ENCODE measurements at places on chromosomes 1 and 21.

DNA sequence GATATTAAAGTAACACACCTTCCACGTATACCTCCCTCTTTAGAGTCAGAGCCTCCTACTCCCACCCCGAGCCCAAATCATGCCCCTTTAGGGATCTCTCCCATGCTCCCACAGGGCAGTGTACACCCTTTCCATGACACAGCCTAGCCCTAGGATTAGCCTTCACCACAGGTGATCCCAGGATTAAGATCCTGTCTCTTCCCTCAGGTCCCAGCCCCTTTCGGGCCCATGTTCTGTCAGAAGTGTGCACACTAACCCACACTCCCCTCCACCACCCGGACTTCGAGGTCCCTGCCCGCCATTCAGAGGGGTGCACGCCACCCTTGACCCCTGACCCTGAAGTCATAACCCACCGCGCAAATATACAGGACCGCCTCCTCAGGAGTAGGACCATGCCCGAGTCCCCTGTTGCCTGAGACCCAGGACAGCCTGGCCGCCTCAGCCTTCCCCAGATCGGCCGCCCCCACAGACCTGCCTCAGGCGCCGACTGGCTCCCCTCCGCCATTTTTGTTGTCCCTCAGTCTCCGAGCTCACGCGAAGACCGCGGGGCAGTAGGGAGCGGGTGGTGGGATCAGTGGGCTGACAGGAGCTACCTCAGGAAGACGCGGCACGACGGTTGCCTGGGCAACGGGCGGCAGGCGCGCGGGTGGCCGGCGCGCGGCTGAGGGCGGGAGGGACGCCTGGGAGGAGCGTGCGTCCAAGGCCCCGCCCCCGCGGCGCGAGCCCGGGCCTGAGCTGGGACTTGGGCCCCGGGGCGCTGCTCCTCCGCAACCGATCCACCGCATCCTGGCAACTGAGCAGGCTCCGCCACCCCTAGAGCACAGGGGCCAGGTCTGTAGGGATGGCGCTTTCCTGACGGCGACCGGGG lies at the start of gene AGBL4:
Gene AGBL4 (minus strand): TSS at position 663 of the 868 bp plus-strand sequence.
- no peak for DNase-seq

GRCh38 chr1:84467298-84467697 lies 11.8 kb upstream of the RPF1 start:
- DNase-seq: no peak

DNA sequence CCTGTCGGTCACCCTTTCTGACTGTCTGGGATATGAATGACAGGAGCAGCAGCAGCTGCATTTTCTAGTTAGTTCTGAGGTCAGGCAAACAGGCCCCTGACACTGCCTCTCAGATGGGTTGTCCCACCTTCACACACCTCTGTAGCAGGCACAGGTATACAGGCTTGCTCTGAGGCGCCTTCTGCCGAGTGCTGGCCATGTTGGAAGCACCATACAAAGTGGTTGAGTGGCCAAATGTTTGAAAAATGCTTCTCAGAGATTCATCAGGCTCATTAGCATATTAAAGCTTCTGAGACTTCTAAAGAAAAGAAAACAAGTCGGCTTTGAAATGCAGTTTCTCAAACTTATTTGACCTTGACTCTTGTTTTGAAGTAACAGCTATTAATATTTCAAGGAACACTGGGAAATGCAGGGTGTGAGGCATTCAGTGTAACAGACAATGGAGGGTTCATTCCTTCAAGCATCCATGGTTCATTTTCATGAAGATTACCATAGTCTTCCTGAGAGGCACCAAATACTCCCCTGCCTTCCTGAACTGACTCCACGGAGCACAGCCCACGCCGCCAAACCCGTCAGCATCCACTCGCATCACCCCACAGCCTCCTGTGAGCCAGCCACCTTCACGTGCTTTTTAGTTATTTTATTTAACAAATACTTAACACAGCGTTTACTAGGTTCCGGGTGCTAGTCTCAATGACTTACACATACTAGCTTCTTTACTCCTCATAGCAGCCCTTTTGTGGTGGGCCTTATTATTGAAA lies 81.8 kb downstream of the KCNN3 start:
- no peak for DNase-seq

- DNase-seq: no peak
These were observed 55.5 kb downstream of the LDLRAD2 start for GRCh38 chr1:21867451-21867996.

DNA sequence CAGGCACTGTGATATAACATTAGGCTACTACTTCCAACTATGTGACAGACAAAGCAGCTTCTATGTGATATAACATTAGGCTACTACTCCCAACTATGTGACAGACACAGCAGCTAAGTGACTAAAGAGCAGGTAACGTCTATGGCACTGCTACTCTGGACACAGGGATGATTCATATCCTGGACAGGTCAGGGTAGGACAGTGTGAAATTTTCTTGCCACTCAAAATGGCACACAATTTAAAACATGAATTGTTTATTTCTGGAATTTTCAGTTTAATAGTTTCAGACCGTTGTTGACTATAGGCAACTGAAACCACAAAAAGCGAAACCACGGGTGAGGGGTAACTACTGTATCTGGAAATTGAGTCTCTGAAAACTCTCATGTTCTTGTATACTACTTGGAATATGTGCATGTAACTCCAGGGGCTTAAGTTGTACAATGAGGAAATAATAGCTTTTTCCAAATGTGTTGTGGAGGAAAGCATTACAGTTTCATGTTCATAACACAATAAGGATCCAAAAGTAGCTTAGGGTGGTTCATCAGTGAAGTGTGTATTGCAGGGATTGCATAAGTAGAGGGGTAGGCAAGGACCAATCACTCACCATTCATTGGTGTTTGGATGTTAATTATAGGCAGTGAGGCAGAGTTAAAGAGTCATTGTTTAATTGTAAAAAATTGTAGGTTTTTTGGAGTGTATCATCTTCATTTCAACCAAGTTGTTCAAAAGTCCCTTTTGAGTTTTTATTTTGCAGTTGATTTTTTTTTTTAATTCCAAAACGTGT lies 5.3 kb downstream of the DTL start:
- no peak for DNase-seq

DNA sequence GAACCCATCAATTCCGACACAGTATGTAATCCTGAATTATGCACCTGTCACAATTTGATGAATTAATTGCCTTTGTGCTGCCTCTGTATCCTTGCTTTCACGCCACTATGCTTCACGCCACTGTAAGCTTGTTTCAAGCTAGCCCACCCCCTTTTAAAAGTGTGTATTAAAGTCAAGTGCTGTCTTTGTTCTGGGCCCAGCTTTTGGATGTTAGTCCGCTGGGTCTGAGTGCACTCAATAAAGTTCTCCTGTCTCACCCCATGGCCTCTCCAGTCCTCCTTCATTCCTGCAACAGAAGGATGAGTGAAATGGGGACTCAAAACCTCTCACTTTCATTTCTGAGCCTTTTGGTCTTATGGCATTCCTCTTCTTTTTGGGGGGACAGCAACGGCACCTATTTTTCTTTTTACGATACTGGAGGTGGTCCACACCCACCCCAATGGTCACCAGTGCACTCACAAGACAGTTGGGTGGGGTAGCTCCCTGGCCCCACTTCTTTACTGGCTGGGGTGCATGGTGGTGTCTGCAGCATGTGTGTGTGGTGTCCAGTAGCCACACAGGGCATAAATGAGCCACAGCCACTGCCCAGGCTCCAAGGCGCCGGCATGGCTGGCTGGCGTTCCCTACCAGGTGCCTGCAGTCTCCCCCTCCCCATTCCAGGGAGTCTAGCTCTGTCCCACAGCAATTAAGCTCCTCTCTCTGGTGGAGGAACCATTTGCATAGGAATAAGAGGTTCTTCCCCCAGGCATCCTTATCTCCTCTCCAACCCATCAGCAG lies 1.8 kb downstream of the THEM4 start:
- no peak for DNase-seq

GRCh38 chr1:17502326-17502778 lies 37.1 kb upstream of the ARHGEF10L start:
- no peak for DNase-seq

- DNase-seq: no peak
These were observed 29.2 kb downstream of the CMPK1 start for GRCh38 chr1:47362828-47363227.

GRCh38 chr1:113928187-113928930 lies 765 bp upstream of the HIPK1 start:
- DNase-seq: no peak

- no peak for DNase-seq
These were observed 27.7 kb upstream of the PTGFRN start for GRCh38 chr1:116881879-116882520.

Measured in esophagus squamous epithelium (tissue), 5 donors.